ENCODE measurements at places on chromosomes 2 and 18. TPM values are rescaled to one million over a fixed set of nuclear protein-coding genes. Genes with fewer than 3 reads are reported as not detected.

DNA sequence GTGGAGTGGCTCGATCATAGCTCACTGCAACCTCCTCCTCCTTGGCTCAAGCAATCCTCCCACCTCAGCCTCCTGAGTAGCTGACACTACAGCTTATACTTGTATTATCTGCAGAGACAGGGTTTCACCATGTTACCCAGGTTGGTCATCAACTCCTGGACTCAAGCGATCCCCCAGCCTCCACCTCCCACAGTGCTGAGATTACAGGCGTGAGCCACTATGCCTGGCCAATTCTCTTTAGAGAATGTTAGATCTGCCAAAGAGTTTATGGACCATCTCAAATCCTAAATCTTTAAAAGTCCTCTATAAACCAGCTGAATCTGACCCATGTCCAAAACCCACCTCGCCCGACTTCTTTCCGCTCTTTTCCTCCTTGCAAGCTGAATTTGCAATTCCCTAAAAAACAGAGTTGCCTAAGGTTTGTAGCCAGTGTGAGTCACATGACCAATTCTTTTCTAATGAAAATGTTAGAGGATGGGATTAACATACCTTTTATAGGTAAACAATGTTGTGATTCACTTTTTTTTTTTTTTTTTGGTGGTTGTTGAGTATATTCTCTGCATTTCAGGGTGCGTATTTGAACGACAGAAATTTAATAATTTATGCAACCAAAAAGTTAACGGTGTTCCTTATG is 2.4 kb upstream of the PMAIP1 start:
- no peak for DNase-seq

PFN4 gene
- not detected for total RNA-seq

ALPG gene
- total RNA-seq = not detected

GRCh38 chr2:159640176-159640575 is 23.8 kb upstream of the BAZ2B start:
- no peak for DNase-seq

HOXD13 gene
- not detected for total RNA-seq

GRCh38 chr2:8539743-8540551 is 141.9 kb upstream of the ID2 start:
- DNase-seq = no peak

ARHGEF33 gene
- total RNA-seq = not detected

PAIP2B gene
- 3.0 TPM for total RNA-seq

DNA sequence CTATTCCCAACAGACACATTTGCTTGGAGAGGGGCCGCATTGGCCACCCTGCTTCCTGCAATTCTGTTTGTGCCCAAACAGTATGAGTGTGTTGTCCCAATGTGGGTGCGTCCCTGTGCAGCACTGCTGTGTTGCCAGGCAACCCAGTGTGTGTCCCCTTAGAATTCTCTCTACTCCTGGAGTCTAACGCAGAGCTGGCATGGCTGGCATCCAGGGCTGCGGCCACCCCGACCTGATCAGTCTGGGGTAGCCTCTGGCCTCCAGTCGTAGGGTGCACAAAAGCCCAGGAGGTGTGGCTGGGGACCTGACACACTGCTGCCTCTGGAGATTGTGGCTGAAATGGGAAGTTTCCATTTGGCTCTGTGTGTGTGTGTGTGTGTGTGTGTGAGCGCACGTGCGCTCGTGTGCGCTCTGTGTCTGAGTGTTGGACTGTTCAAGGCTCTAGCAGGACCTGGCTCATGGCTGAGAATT is 48.0 kb downstream of the TEX44 start:
- DNase-seq = no peak

DNA sequence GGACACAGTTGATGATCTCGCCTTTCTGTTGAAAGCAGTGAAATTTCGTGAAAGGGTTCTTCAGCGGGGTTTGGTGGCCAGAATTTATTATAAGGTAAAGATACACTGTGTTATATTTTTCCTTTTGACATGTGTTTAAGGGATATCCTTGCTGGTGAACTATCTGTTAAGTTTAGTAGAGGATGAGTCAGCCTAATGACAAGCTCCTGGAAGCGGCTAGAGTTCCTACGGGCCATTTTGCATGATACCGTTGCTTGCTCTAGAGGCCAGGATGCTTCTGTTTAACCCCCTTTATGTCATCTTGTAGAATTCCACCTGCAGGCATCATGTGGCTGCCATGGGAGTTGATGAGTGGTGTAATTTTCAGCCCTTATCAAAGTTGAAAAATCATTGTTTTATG is 124.8 kb upstream of the BCL2L11 start:
- DNase-seq = no peak

DCDC2C gene
- total RNA-seq = not detected

- peak; percentile 46 for DNase-seq
Measured at GRCh38 chr18:44733069-44733753, 52.5 kb downstream of the SETBP1 start.

GRCh38 chr2:37205689-37206341 is 9.5 kb downstream of the CEBPZOS start:
- no peak for DNase-seq

- DNase-seq = no peak
Measured at GRCh38 chr18:35324926-35325655, 19.1 kb downstream of the ZNF24 start.

- no peak for DNase-seq
Measured at GRCh38 chr2:168519534-168520308, 63.6 kb downstream of the CERS6 start.

GRCh38 chr2:208010506-208010905 is 14.8 kb downstream of the PLEKHM3 start:
- DNase-seq = no peak

SNORC gene
- total RNA-seq = 1.1 TPM

SCN3A gene
- 0.10 TPM for total RNA-seq

BOLA3 gene
- total RNA-seq = 103 TPM

DNA sequence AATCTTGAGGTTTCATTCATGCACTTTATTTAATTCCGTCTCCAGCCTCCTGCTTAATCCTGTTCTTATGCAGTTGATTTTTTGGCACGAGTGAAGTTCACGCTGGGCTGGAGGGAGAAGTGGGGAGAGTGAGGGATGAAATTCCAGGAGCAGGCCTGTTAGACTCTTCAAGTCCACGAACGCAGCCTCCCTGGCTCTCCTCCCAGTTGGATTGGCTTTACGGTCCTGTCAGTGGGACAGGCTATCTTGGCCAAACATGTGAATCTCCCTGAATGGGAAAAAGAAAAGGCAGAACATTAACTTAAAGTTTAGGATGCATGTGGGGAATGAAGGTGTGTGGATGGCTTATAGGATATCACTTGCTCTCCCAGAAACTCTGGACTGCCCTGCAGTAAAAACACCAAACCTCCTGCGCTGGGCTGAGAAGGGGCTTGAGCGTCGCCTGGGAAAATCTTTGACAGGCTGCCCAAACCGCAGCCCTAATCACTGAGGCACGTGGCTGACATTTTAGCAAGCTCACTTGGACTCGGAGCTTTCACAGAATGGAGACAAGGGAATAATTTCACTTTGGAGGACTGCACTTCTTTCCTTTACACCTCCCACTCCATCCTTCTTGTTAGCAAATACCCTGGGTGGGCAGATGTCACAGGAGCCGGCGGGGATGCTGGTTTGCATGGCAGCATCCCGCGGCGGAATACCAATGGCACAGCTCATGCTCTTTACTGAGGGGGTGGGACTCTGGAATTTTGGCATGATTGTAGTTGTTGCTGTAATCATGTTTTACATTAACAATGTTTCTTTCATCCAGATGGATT is 93.9 kb downstream of the ACKR3 start:
- no peak for DNase-seq

DNA sequence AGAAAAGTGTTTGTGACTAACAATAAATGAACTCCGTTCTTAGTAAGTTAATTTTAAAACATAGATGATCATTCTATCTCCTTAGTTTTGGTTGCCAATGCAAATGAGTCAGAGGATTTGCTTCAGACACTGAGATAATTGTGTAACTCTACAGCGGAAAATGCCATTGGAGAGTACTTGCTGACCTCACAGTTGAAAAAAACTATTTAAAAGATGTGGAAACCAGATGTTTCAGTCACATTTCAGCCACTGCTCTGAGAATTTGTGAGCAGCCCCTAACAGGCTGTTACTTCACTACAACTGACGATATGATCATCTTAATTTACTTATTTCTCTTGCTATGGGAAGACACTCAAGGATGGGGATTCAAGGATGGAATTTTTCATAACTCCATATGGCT is at the start of gene TNFAIP6:
TSS of gene TNFAIP6 (plus strand) at position 234 of the 400 bp plus-strand sequence. CDS start at position 309, 75 bp downstream.
- DNase-seq = no peak

DNA sequence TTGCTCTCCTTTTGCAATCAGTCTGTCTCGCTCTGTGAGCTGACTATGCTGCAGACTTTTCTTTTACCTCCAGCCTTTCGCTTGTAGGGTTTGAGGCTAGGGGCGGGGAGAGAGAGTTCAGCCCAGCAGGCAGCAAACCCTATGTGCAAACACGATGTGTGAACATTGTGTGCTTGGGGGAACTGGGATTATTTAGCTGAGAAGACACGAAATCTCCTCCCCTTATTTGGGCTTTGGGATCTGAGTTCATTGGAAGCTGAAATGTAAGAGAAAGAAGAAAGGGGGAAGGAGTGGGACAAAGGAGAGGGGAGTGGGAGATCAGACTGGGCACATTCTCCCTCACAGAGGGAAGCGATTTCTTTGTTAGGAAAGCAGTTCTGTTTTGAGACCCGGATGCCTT is 189.6 kb upstream of the TNP1 start:
- DNase-seq = no peak

- DNase-seq = no peak
Measured at GRCh38 chr2:54512663-54513362, 56.7 kb downstream of the SPTBN1 start.

DNA sequence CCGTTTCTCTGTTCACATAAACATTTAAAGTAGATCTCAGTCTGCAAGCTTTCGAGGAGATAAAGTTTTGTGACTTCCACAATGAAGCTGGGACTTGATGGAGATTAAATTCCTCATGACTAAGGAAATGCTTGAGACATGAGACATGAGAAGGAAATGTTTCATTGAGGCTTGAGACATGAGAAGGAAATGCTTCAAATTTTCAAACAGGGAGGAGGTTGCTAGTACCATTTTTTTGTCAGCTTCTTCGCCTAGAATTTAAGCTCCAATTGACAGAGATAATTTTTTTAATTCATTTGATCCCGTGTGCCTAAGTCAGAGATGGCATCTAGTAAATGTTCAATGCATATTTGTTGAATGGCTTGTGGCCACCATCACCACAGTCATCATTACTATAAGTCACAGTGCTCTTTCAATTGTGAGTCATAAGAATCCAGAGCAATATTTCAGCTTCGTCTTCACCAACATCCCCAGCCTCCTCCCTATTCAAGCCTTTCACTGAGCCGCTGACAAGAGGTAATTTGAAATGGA is 543 bp upstream of the MARCHF4 start:
- DNase-seq = no peak

SP140 gene
- total RNA-seq = 98.8 TPM

BARD1 gene
- 24.5 TPM for total RNA-seq

SIX2 gene
- not detected for total RNA-seq

ACKR3 gene
- 0.49 TPM for total RNA-seq

DNA sequence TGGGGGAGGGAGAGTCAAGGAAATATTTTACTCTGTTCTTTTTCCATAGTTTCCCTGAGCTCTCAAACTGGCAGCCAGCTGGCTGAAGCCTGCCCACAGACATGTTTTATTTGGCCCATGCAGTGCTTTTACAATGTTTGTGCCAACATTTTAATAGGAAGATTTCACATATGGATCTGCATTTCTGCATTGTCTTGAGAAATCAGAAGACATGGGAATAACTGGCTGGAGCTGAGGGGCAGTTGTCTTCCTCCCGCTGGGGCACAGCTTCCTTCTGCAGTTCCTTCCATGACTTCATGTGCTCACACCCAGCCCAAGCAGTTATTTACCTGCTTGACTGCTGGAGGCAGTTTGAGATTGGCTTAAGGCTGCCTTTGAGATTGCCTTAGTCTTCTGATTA is 74.4 kb downstream of the PLCL1 start:
- no peak for DNase-seq

GRCh38 chr2:170680172-170680941 is 34.8 kb upstream of the SP5 start:
- no peak for DNase-seq

DNA sequence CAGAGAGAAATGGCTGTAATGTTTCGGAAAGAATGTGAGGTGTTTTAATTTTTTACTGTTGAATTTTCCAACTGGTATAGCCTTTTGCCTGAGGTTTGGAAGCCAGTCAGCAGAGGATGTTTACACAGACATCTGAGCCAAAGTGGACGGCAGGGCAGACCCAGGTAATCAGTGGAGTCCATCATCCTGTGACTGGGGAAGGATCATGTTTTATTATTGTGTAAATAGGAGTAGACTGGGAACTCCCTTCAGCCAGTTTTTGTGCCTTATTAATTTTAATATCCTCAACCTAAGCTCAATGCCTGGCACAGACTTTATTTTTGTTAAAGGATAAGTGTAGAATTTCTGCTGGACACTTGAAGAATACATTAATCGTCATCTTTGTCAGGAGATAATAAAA is 142.0 kb upstream of the GAREM1 start:
- DNase-seq = no peak

DNA sequence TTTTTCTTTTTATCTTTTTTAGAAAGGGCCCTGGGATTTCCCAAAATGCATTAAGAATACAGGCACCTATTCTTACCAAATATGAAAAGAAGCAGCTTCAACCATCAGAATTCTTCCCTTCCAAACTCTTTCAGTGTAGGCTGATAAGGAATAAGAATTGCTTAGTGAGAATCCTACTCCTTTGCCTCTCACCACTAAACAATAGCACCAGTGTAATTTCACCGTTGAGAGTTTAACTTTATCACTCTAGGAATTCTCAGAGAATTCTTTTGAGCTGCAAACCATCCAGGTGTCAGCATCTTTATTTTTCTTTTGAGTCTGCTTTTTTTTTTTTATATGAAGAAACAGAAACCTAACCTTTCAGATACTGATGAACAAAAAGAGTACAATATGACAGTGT is 194.9 kb downstream of the RIT2 start:
- no peak for DNase-seq

DNA sequence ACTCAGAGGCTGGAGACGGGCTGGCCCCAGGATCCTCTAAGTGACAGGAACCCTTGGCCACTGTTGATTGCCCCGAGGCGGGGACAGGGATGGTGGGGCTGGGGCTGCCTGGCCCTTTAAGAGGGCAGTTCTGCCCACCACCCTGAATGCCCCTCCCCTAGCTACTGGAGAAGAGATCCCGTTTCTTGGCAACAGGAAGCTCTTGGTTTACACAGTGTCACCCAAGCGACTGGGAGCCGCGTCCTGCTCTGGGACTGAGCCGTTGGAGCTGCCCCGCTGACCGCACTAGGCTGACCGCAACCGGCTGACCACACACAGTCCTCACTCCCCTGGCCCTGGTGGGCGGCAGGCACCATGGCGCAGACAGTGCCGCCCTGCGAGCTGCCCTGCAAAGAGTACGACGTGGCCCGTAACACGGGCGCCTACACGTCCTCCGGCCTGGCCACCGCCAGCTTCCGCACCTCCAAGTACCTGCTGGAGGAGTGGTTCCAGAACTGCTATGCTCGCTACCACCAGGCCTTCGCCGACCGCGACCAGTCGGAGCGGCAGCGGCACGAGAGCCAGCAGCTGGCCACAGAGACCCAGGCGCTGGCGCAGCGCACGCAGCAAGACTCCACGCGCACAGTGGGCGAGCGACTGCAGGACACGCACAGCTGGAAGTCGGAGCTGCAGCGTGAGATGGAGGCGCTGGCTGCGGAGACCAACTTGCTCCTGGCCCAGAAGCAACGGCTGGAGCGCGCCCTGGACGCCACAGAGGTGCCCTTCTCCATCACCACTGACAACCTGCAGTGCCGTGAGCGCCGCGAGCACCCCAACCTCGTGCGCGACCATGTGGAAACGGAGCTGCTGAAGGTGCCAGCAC is at the start of gene TEKT4:
TSS of gene TEKT4 (plus strand) at position 205 of the 862 bp plus-strand sequence. CDS start at position 355, 150 bp downstream.
- no peak for DNase-seq

UGT1A9 gene
- not detected for total RNA-seq

- DNase-seq = no peak
Measured at GRCh38 chr2:75828826-75829225, 118.1 kb upstream of the GCFC2 start.

EFEMP1 gene
- not detected for total RNA-seq

POTEJ gene
- total RNA-seq = not detected

Measured in activated naive CD4-positive, alpha-beta T cell treated with anti-CD3 and anti-CD28 coated beads for 36 hours (primary cell).